ENCODE measurements at places on chromosomes 11 and 22.

DNA sequence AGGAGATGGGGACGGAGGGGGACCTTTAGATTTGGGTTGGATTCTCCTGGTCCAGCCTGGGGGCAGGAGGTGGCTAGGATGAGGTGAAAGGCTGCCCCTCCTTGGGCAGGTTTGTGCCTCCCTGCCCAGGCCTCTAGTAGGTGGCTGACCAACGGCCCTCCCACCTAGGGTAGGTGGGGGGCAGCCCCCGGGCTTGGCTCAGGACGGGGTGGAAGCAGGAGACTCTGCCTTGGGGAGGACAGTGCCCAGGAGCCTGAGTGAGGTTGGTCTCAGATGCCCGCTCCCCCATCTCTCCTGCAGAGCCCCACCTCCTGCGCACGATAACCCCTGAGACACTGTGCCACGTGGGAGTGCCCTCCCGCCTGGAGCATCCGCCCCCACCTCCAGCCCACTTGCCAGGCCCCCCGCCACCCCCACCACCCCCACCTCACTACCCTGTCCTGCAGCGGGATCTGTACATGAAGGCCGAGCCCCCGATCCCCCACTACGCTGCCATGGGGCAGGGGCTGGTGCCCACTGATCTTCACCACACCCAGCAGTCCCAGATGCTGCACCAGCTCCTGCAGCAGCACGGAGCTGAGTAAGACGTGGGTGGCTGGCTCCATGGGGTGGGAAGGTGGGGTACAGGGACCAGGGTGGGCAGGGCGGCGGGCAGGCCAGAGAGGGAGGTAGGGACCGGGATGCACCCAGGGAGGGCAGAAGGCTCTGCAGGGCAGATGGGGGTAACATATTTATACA, 17.7 kb downstream of the MYRF start:
- no peak for DNase-seq

- DNase-seq: no peak
These were observed 68.4 kb downstream of the MYEOV start for GRCh38 chr11:69362315-69362714.

GRCh38 chr11:45023065-45023365, 72.3 kb upstream of the TP53I11 start:
- DNase-seq: no peak

DNA sequence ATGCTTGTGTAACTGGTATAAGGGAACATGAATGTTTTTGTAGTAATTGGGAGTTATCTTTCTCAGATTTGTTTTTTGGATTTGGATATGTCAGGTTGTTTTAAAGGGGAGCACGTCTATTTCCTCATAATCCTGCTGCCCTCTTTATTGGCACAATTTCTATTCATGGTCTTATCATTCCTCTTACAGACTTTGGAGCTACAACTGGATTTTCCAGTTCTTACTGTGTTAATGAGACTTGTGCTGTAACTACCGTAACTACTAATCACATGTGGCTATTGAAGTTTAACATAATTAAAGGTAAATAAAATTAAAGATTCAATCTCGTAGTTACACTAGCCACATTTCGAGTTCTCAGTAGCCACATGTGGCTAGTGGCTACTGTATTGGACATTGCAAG, 1.9 kb downstream of the FDX1 start:
- no peak for DNase-seq

DNA sequence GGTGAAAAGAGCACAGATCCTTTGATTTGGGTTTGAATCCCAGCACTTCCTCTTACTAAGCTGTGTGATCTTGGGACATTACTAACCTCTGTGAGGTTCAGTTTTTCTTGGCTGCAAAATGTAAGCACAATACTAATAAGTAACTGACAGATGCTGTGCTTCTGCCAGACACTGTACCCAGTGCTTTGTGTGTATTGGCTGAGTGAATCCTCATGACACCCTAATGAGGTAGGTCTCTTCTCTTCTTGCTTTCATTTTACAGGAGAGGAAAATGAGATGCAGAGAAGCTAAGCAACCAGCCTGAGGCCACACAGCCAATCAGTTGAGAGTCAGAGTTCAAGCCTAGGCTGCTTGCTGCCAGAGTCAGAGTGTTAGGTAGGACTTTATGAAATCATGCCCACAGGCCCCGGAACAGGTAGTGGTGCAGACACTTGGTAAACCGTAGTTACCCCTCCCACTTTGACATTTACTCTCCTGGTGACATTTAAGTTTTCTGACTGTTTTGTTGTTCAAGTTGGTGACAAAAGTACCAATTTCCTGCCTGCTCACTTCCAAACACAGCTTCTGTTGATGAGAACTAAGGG, 21.2 kb downstream of the PTPRJ start:
- DNase-seq: peak; percentile 37

DNA sequence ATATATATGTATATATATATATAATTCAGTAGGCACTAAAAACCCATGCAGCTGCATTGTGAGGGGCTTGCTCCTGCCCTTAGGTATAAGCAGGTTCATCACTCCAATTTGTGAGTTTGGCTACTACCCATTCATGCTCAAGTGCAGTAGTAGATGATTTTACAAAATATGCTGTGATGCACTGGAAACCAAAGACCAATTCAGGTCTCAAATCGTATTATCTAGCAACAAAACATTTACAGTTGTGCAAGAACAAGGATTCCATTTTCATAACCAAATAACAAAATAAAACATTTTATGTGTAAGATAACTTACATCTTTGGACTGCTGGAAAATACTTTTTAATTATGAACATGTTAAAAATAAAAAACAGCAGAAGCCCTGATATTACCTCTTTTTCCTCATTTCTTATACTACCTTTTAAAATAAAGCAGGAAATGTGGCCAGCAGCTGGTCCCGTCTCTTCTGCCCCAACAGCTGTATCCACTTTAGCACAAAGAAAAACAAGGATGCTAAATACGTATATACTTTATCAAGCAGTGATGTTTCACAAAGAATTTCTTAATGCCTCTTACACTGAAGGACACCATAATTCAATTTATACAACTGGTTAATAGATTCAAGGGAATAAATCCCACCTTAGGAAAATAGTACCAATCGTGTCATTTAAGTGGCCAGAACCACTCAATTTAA, 2.8 kb downstream of the CREBZF start:
- no peak for DNase-seq

All from NCI-H2171 (cell line).